Stomach (tissue), 19 donors: ENCODE measurements at places on chromosomes 6 and 20. TPM values are rescaled to one million over a fixed set of nuclear protein-coding genes. Genes with fewer than 3 reads are reported as not detected.
A peak's percentile ranks its signal among the peaks of the same experiment; 100 is the strongest.

- H3K27me3 ChIP-seq: no peaks in the 10 kb centered on the region
- peaks cover 17% of the 10 kb centered on the region for H3K36me3 ChIP-seq
- H3K4me1 ChIP-seq: peaks cover 75% of the 10 kb centered on the region
- peak overlapping the region; percentile 59 for H3K4me3 ChIP-seq
- H3K27ac ChIP-seq: peak overlapping the region; percentile 86
Observed at GRCh38 chr6:33205191-33206026, 954 bp downstream of the HSD17B8 start.

Gene TRIM40
- total RNA-seq: not detected

GRCh38 chr6:133591275-133591674 is 297.6 kb upstream of the TCF21 start:
- DNase-seq: no peak
- H3K27ac ChIP-seq: no peak overlapping the region
- no peaks in the 10 kb centered on the region for H3K27me3 ChIP-seq
- H3K4me3 ChIP-seq: no peak overlapping the region
- no peaks in the 10 kb centered on the region for H3K4me1 ChIP-seq

DNA sequence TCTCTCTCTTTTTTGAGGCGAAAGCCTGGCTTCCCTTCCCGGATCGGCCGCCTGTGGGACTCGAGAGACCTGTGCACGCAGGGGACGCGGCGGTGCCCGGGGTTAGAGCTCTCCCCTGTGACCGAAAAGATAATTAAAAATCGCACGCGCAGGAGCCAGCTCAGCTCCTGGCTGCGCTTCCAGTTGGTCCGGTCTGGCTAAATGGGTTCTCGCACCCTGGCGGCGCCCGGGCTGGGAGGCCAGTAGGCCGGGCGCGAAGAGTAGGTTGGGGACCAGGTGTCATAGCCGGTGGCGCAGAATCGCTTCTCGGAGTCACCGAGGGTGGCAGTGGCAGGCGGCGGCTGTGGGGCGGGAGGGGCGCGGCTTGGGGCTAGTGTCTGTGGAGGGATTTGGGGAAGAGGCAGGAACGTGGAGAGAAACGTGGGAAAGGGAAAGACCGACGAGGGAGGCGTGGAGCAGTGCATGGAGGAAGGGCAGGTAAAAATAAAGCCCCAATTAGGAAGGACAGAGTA is 41.9 kb upstream of the SUPT3H start:
- H3K4me1 ChIP-seq: peaks cover 51% of the 10 kb centered on the region
- no peaks in the 10 kb centered on the region for H3K36me3 ChIP-seq
- peaks cover 49% of the 10 kb centered on the region for H3K27me3 ChIP-seq

DNA sequence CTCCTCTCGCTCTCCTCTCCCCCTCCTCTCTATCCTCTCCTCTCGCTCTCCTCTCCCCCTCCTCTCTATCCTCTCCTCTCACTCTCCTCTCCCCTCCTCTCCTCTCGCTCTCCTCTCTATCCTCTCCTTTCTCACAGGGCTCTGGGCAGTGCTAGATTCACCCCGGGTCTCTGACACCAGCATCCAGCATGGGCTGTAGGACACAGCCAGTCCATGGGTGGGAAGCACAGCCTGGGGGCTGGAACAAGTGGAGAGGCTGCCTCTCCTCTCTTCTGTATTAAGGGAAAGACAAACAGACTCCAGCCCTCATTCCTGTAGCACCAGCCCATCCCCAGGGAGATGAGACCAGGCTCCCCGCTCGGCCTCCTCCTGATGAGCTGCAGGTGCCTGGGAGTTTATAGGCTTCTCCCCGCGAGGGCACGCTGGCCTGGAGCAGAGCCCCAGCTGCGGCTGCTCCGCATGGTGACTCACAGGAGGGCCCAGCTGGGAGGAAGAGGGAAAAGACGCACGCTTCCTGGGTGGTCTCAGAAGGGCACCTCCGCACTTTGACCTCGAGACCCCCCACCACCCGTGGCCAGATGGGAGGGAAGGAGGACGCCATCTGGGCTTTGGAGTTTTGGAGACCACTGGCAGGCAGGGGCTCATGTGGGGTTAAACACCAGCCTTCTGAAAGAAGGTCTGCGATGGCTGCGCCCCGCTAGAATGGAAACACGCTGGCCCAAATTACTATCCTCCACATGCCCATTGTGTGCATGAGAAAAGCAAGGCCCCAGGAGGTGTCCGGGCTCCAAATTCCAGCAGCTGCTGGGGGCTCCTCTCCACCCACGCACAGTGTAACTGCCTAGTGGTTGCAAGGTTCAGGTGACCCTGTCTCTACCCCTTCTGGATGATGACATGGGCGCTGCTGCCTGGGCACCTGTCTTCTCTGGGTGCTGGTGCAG is 68.0 kb downstream of the BMP7 start:
- no peaks in the 10 kb centered on the region for H3K36me3 ChIP-seq
- H3K4me3 ChIP-seq: no peak overlapping the region
- no peak for DNase-seq
- no peaks in the 10 kb centered on the region for H3K27me3 ChIP-seq
- no peaks in the 10 kb centered on the region for H3K4me1 ChIP-seq

DNA sequence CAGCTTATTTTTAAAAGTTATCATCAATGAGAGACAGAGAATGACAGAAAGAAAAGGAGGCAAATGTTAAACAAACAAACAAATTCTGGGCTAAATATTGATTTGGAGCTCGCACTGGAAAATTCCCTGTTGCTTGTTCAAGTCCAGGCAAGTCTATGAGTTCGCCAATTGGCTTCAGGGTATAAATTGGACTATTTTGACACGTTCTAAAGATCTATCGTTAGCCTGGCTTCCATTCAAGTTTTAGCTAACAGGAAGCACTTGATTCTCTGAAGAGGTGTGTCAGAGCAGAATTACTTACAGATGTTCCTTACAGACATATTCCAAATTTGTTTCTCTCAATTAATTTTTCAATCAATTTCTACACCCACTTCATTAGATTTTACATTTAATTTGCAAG is 15.8 kb upstream of the RFPL4B start:
- H3K27ac ChIP-seq: no peak overlapping the region
- no peaks in the 10 kb centered on the region for H3K4me1 ChIP-seq
- H3K27me3 ChIP-seq: no peaks in the 10 kb centered on the region

GRCh38 chr20:60467771-60468170 is 509.5 kb downstream of the CDH26 start:
- no peaks in the 10 kb centered on the region for H3K4me1 ChIP-seq
- H3K27ac ChIP-seq: no peak overlapping the region
- DNase-seq: no peak
- H3K36me3 ChIP-seq: no peaks in the 10 kb centered on the region
- H3K27me3 ChIP-seq: no peaks in the 10 kb centered on the region
- H3K4me3 ChIP-seq: no peak overlapping the region

DNA sequence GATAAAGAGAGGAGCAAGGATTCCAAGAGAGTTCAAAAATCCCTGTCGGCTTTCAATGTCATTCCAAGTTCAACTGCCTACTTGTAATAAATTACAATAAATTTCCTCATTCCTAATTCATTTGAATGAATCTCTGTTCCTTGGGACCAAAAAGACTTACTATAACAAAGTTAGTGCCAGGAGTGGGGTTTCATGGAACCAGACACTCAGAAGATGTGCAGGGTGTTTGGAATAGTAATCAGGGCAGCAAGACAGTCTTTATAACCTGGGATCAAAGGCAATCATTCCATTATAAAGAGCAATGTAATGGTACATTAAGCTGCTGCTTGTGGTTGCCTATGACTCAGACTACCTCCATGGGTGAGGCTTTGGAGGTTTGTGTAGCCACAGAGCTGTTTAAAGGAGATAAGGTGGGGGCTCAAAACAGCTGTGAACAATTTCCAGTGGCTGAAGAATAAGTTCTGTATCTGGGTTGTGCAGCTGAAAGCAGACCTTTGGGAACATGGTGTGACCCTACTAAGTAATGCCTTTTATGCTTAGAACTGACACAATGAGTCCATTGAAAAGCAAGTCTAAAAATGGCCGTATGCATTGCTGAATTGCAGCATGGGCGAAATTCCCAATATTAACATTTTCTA is 159.9 kb downstream of the LINC00237 start:
- no peaks in the 10 kb centered on the region for H3K36me3 ChIP-seq
- DNase-seq: no peak
- H3K27ac ChIP-seq: no peak overlapping the region
- no peaks in the 10 kb centered on the region for H3K27me3 ChIP-seq
- no peak overlapping the region for H3K4me3 ChIP-seq
- no peaks in the 10 kb centered on the region for H3K4me1 ChIP-seq

Gene MAS1
- total RNA-seq: not detected

Gene SAMD10
- 9.4 TPM for total RNA-seq

GRCh38 chr6:139525415-139525814 is 151.0 kb upstream of the CITED2 start:
- H3K4me3 ChIP-seq: no peak overlapping the region
- no peaks in the 10 kb centered on the region for H3K4me1 ChIP-seq
- no peak for DNase-seq
- H3K36me3 ChIP-seq: no peaks in the 10 kb centered on the region

DNA sequence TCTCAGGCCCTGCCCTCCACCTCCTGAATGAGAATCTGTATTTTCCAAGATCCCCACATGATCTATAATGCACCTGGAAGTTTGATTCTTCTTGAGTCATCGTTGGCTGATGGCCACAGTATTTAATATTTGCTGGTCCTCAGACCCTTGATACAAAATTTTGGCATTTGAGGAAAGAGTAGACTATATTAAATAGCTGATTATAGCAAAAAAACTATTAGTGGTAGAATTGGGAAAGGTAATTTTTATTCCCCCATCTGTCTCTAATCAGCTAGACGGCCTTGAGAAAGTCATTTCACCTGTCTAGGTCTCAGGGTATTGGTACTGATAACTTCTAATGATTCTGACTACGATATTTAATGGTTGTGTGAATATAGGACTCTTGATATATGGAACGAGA is 176.8 kb downstream of the BMP2 start:
- H3K4me3 ChIP-seq: no peak overlapping the region
- no peaks in the 10 kb centered on the region for H3K4me1 ChIP-seq
- no peak overlapping the region for H3K27ac ChIP-seq
